ENCODE measurements at places on chromosomes 7 and 10.

DNA sequence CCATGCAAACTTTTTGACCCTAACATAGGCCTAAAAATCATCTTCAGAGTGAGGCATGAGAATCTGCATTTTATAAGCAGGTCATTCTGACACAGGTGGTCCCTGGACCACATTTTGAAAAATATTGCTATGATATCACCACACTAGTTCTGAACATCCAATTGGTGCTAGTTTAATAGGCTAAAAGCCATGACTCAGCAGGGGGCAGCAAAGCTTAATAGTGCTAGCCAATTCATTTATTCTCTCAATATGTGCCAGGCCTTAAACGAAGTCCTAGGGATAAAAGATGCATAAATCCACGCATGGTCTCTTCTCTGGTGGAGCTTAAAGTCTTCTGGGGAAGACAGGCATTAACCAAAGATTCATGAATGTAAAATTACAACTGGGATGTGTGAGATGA is 10.2 kb upstream of the SLC25A28 start:
- no peak for DNase-seq

DNA sequence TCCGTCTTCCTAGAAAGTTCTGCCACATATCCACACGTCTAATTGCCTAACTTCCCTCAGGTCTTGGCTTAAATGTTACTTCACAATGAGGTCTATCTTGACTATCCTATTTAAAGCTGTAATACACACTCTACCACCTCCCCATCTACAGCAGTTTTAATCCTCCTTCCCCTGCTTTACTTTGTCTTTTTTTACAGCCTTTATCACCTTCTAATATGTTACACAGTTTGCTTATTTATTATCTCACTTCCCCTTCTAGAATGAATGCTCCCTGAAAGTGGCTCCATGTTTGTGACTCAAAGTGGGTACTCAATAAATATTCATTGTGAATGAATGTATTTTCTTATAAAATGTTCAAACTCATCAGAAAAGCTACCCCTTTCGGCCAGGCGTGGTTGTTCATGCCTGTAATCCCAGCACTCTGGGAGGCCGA is 13.6 kb upstream of the MICU1 start:
- DNase-seq, result no peak

DNA sequence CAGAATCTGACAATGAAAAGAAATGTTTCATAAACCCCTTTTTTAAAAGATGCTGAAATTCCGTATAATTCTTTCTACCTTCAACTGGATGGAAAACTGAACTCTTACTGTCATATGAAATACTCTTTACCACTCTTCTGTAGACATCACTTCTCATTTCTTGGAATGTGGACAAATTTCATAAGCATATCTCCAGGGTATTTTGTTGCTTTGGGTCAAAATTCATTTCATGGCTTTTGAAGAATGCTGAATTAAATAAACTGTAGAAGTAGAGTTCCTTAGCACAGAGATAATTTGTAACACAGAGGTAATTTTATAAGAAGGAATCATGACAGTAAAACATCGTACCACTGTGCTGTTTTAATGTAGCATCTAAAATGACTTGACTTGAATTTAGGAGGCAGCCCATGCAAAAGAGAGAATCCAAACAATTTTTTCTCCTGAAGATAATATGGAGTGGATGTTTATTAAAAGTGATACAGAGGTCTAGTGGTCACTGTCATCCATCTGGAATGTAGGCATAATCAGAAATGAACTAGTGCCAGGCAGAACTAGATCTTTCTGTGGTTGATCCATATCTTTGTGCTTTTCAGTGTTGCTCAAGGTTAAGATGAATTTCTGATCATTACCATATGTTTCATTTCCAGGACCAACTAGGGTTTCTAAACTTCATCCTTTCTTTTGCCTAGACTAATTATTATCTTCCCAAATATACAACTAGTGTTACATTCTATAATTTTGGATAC is 492.0 kb downstream of the KIF20B start:
- no peak for DNase-seq

DNA sequence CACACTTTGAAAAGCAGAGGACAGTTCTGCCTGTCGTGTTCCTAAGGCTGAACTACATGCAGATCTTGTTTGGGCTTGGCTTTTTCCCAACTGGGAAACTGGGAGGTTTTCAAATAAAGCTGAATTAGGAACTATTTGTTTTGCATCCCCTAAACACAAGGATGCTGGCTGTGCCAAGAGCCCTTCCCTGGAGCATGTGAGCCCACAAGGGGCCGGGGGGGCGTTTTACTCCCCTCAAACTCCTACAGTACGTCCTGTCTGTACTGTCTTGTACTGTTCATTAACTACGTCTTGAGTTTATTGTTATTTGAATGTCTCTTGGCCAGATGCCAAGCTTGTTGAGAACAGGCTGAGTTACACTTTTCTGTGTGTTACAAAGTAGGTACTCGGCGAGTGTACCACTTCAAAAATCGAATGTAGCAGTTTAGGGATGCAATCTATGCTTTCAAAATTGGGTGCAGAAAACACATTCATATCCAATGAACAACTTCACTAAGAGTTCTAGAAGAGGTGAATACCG is 94.9 kb downstream of the GFRA1 start:
- DNase-seq, result no peak

- no peak for DNase-seq
Measured at GRCh38 chr7:151699147-151699927, 177.6 kb downstream of the PRKAG2 start.

- no peak for DNase-seq
Measured at GRCh38 chr7:27680610-27681009, 17.9 kb upstream of the HIBADH start.

- DNase-seq, result no peak
Measured at GRCh38 chr7:129453510-129454248, 19.4 kb downstream of the STRIP2 start.

DNA sequence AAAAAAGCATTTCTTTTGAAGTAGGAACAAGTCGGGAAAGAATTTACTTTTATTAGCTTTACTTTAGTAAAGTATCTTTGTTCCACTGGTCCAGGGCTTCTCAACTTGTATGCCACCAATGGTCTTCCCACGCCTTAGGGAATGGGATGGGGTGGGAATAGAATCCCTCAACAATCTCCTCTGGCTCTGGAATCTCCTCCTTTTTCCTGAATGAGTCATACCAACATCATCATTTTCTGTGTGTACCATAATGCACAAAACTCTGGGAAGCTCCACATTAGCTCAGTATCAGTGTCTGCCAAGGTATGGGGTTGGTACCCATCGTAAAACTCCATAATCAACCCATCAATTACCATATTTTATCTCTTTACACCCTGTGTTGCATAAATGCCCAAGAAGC is 159.4 kb upstream of the BMPER start:
- no peak for DNase-seq
